ENCODE measurements at places on chromosomes 3 and 15.

DNA sequence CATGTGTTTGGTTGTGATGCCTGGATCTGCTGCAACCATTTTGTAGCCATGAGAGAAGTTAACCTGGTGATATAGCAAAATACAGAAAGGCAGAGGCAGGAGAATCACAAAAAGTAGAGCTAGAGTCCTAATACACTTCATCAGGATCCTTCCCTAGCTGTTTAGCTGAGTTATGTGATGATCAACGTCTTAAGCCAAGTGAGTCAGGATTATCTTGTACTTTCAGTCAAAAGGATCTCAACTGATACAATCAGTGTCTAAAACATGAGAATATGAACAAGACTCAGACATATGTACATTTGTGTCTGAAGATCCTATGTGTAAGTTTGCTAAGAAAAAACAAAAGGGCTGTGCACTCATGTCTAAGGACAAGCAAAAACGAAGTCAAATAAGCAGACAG lies 236.9 kb downstream of the NTRK3 start:
- DNase-seq = peak; percentile 15

GRCh38 chr3:108472001-108472591 lies 38.3 kb downstream of the MYH15 start:
- peak; percentile 68 for DNase-seq

DNA sequence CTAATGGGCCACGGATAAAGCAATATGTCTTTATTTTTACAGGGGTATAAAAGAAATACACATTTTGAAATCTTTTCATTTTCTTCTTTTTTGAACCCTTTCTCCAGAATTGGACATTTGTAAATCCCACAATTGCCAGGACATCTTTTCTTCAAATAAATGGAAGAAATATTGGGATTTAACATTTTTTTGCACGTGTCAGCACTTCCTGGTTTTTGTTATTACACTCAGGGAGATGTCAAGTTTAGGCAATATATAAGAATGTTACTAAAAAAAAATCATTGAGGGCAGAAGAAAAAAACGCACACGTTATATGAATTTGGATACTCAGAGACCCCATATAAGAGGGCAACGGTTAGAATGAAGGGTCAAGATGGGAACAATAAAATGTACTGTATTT lies 78.3 kb upstream of the TMCO5A start:
- DNase-seq = no peak

- no peak for DNase-seq
Observed at GRCh38 chr3:138761002-138761401, 73.7 kb downstream of the PIK3CB start.

GRCh38 chr3:165549665-165550064 lies 287.6 kb downstream of the BCHE start:
- no peak for DNase-seq

DNA sequence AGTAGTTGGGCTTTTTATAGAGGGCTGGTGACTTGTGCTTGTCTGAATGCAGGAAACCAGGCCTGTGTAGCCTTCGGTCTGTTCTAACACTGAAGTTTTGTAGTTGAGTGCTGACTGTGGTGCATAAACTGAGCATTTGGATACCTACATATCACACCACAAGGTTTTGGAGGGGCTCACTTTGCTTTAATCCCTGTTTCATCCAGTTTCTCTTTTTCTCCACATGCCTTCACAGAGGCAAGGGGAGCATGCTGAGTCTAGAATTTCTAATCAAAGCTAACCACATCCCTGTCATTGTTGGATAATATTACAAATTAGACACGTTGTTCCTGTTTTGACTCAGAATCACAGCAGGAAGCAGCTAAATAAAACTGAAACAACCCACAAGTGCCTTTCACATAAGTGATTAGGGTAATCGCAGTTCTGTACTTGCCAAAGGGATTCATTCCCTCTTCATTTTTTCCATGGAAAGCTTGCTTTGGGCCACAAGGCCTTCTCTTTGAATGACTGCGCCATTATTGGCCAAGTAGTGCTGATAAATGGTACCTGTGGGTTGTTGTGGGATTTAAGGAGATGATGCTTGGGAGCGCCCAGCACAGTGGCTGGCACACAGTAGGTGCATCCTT lies 48.9 kb downstream of the TGFBR2 start:
- no peak for DNase-seq

- DNase-seq = no peak
Observed at GRCh38 chr15:44029003-44029402, 166.1 kb downstream of the FRMD5 start.

GRCh38 chr3:81503026-81503425 lies 258.4 kb downstream of the GBE1 start:
- no peak for DNase-seq

GRCh38 chr15:67096546-67097294 lies 31.3 kb downstream of the SMAD3 start:
- DNase-seq = peak; percentile 30

DNA sequence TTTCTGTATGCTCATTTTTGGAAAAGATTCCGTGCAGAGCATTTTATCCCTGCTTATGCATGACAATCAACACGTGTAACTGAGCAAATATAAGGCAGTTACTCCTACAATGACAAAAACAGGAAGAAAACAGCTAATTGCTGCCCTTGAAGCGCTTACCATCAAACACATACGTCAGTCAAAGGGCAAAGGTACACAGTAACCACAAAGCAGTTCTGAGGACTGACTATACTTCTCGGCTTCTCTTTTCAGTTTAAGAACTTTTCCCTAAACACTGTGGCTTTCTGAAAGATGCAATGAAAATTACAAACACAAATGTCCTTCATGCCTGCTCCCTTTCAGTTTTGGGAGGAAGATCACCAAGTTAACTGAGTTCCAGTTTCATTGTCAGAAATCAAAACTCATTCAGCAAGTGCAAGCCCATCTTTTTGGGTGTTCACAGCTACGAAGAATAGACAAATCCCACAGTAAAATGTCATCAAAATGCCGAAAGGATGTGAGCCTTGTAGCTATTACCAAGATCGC lies 602.8 kb downstream of the FOXP1 start:
- no peak for DNase-seq

DNA sequence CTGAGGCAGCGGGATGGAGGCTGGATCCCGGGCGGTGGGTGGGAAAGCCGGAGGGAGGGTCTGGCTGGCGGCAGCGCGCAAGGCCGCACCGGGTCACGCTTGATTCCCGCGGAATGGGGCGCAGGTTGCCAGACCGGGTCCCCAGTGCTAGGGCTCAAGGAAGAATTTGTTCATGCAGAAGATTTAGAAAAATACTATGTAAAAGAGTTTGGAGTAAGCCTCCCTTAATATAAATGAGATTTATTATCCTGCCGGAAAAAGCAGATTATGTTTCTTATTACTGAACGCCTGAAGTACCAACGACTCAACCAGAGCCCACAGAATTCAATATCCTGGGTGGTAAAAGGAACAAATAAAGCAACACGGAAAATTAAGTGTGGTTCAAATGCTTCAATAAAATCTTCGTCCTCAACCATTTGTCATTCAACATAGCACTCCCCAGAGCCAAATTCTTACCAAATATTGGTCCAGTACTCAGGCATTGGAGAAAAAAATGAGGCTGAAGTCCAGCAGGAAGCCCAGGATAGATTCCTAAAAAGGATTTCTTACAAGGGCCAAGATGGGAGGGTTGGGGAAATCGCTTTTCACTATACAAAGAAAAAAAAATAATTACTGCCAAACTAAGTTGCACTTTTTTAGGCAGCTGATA lies 1.2 kb upstream of the ZBTB20 start:
- no peak for DNase-seq

DNA sequence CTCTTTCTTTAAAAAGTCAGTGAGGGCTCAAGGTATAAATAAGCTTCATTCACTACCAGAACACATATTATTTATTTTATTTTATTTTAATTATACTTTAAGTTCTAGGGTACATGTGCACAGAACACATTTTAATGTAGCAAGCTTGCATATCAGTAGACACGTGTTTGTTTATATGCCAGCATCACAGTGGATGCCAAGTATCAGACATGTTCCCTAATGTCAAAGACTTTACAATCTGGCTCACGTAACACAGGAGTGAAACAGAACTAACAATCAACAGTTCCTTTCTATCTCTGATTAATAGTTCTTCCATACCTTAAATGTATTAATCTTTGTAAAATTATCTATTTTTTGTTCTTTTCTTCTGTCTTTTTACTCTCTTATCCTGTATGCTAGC lies 23.3 kb upstream of the ENTPD3 start:
- DNase-seq = no peak

DNA sequence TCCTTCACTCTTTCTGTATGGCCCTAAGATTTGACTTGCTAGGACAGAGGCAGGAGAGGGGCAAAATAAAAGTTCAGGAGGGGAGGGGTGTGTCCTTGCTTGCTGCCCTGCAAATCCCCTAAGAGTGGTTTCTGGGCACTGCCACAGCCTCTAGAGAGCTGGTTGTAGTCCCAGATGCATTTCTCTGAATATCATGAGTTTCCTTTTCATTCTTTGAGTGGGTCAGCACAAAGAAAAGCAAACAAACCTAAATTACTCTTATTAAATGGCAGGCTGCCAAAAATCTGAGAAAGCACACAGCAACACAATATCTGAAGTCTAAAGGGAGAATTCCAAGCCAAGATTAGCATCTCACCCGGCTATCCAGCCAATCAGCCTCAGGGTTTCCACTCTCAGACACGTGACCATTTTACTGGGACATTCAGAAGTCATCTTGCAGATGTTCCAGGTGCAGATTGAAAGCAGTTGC lies 919.3 kb downstream of the TUSC7 start:
- peak; percentile 24 for DNase-seq

- no peak for DNase-seq
Observed at GRCh38 chr3:43435706-43436105, 149.4 kb downstream of the SNRK start.

- DNase-seq = peak; percentile 92
Observed at GRCh38 chr3:72185549-72186399, 400.8 kb upstream of the PROK2 start.

DNA sequence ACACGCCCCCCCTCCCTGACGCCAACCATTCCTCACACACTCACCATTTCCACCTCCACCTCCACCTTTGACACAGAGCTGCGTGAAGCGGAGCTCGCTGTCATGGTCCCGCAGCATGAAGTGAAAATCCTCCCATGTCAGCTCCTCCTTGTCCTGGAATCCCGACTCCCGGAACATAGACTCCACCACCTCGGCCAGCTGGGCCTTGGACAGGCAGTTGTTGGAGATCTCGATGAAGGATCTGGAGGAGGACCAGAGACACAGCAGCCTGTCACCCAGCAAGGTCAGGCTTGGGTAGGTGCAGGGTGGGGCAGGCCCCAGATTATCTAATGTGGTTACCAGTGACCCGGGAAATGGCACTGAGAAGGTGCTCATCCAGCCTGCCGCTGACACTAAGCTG lies 12.2 kb downstream of the DUOX2 start:
- no peak for DNase-seq

- DNase-seq = no peak
Observed at GRCh38 chr3:131658771-131659170, 156.0 kb upstream of the MRPL3 start.

DNA sequence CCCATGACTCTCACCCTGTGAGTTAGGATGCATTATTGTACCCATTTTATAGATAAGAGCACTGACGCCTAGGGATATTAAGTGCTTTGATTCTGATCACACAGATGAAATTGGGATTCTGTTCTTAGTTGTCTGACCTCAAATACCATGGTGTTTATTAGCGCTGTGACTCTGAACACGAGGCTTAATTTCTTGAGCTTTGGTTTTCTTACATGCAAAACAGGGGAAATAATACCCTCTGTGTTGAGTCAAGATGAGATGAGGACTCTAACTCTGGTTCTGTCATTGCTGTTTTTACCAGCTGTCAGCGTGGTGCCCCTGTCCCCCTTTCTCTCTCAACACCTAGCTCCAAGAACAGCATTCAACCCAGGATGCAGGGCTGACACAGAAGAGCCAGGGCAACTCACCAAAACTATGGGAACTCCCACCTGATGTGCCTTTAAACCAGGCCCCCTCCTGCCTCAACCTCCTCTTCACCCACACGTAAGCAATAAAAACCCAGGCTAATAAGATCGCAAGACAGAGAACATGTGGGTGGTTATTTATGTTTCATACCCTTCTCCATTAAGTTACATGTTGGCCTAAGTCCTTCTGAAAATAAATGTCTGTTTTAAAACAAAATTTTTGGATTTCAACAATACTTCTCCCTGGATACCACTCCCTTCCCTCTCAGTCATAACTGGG lies 100.1 kb upstream of the SPATA12 start:
- no peak for DNase-seq

DNA sequence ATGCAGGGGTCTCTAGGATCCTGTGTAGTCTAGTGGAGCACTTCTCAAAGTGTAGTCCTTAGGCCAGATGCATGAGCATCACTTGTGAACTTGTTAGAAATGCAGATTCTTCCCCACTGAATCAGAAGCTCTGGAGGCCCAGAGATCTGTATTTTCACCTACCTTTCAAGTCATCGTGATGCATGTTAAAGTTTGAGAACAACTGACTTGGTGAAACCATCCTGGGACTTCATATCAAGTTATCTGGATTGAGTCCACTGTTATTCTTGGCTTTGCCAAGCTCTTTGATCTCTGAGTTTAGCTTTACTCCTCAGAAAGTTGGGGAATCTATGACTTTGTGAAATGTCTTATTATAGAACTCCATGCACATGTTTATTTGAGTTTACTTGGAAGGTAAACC lies 78.5 kb downstream of the ARNT2 start:
- no peak for DNase-seq

DNA sequence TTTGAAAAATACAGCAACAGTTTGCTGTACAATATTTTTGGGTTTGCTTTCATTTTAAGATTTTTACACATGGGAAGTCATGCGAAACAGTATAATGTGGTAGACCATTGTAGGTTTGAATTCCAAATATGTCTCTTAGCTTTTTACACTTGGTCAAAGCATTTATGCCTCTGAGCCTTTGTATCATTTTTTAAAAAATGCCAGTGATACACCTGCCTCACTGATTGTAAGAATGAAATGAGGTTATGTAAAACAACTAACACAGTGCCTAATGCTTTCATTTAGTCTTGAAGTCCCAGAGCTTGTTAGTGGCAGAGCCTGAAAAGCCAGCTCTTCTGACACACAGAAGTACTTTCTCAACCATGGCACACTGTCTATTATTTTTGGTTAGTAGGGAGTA lies 202.0 kb downstream of the UBE2E2 start:
- no peak for DNase-seq

GRCh38 chr3:192750201-192750600 lies 22.9 kb upstream of the FGF12 start:
- DNase-seq = no peak

DNA sequence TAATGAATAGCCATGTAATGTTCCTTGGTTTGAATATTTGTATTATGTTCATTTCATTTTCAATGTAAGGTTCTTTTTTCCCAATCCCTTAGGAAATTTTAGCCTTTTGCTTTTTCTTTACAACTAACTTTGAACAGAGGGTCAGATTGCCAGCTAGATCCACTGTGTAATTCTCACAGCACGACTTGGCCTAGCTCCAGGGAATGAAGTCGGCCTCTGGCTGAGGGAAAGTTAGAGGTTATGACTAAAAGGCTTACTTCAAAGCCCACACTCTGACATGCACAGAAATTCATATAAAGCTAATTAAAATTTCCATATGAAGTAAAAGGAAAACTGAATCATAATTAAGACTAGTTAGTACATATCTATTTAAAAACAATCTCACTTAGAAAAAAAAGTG lies 38.7 kb downstream of the ROBO1 start:
- no peak for DNase-seq

Data from AG08395 (cell line).